ENCODE measurements at places on chromosomes 3 and 15. TPM values are rescaled to one million over a fixed set of nuclear protein-coding genes. Genes with fewer than 3 reads are reported as not detected.

The FBXW12 gene
- not detected for polyA plus RNA-seq

The RFX7 gene
- polyA plus RNA-seq, result 1.8 TPM

The GOLGA8R gene
- 2.9 TPM for polyA plus RNA-seq

The PARP6 gene
- polyA plus RNA-seq, result 63.7 TPM

The IL16 gene
- 9.3 TPM for polyA plus RNA-seq

The DGKG gene
- 0.56 TPM for polyA plus RNA-seq

The ACSBG1 gene
- polyA plus RNA-seq, result 0.11 TPM

The CHRNA5 gene
- polyA plus RNA-seq, result 1.1 TPM

All from adipose tissue (tissue), 3 donors.